Endothelial cell (in vitro differentiated cells): ENCODE measurements at places on chromosomes 5 and 9.

DNA sequence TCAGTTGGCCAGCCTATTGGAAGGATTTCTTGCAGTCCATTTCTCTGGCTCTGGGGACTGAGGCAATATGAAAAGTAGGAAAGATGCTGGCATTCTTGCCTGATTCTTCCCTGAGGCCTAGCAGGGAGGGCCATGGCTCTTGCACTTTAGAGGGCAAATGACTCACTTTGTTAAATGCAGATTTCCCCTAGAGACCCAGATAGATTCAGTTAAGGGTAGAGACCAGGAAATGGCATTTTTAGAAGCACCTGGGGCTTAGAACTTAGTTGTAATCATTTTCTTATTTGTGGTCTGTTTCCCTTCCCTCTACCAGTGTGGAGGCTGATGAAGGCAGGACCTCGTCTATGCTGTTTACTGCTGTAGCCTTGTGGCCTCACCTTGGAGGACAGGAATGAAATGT is 112.8 kb upstream of the NR3C1 start:
- DNase-seq, result no peak

- no peak for DNase-seq
These were observed 73.5 kb downstream of the MTAP start for GRCh38 chr9:21875893-21876292.

GRCh38 chr5:143207563-143208364 is 195.7 kb downstream of the NR3C1 start:
- DNase-seq, result no peak

GRCh38 chr9:124399968-124400940 is 15.0 kb downstream of the PSMB7 start:
- DNase-seq, result no peak

DNA sequence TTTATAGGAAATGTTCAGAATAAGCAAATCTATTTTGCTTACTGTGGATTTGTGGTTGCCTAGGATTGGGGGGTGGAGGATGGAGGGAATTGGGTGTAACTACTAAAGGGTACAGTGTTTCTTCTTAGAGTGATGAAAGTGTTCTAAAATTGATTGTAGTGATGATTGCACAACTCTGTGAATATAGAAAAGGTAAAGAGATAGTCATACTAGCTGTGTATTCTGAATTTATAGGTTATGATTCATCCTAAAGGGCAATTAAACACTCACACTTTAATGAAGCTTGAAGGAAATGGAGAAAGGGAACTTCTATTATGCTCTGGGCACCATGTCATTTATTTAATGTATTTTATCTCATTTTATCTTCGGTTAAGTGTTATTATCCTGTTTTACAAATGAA is 9.9 kb downstream of the TXNDC8 start:
- DNase-seq, result no peak

DNA sequence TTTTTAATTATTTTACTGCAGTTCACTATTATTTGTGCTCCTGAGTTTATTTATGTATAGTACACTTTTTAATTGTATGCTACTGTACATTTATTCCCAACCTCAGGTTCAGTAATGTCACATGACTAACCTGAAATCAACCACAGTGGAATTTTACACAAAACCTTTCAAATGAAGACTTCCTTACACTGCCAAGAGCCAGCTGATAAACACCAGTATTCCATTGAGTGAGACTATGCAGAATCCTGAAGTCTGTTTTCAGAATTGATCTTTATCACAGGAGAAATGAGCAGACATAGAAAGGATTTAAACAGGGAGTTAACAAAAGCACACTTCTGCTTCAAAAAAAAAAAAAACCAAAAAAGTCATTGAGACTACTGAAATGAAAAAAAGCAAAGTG is 219.5 kb downstream of the PRR16 start:
- no peak for DNase-seq

- no peak for DNase-seq
These were observed 75.4 kb upstream of the LPAR1 start for GRCh38 chr9:111113712-111114111.
